Uterus (tissue), 4 donors: ENCODE measurements at places on chromosomes 5 and 9. TPM values are rescaled to one million over a fixed set of nuclear protein-coding genes. Genes with fewer than 3 reads are reported as not detected.

The SURF4 gene
- 134 TPM for total RNA-seq

DNA sequence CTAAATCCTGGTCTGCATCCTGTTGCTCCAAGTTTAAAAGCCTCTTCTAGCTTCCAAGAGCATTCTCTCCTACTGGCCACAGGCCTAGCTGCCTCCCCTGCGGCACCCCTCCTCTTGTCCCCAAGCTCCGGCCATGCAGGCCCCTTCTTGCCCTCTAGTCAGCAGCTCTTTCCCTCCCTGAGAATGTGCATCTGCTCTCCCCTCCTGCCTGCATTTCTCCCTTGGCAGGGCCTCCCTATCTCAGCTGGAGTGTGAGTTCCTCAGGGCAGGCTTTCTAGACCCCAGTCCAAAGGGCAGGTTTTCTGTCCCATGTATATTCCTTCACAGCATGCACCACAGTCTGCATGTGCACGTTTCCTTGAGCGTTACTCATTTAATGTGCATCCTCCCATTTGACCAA, 24.6 kb upstream of the BARX1 start:
- no peaks in the 10 kb centered on the region for H3K4me1 ChIP-seq
- H3K36me3 ChIP-seq: no peaks in the 10 kb centered on the region
- H3K4me3 ChIP-seq: no peak overlapping the region
- H3K27me3 ChIP-seq: no peaks in the 10 kb centered on the region

The FBN2 gene
- total RNA-seq: 4.3 TPM

The GRXCR2 gene
- not detected for total RNA-seq

The WASHC1 gene
- total RNA-seq: 4.7 TPM

GRCh38 chr5:135008556-135008955, 25.5 kb downstream of the PITX1 start:
- no peak for DNase-seq
- no peak overlapping the region for H3K4me3 ChIP-seq
- H3K36me3 ChIP-seq: no peaks in the 10 kb centered on the region
- no peaks in the 10 kb centered on the region for H3K4me1 ChIP-seq

The IRX4 gene
- not detected for total RNA-seq

DNA sequence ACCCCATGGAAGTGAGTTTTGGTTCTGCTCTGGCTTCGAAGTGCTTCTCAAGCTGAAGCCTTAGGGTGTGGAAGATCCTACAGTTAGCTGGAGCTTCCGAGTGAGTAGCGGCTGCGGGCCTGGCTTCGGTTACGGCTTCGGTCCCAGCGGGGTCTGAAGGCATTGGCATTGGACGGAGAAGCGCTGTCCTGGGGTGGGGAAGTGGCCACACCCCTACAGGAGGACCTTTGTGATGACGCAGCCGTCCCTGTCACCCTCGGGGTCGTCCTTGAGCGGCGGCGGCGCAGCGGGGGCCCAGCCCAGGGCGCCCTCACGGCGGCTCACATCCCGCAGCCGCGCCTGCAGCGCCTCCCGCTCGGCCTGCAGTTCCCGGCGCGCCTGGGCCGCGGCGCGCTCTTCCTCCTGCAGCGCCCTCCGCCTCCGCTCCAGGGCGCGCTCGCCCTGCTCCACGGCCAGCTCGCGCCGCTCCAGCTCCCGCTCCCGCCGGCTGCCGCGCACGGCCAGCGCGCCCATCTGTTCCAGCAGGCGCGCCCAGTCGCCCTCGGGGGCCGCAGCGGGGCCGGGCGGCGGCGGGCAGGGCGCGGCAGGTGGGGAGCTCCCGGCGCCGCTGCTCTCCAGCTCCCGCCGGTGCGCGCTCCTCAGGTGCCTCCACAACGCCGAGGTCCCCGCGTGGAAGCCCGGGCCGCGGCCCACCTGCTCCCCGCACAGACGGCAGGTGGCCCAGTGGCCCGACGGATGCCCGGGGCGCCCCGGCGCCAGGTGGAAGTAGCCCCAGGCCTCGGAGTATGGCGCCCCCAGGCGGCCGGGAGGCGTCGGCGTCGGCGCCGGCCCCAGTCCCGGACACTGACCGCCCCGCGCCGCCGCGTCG, 9.9 kb downstream of the ZBED3 start:
- peak; percentile 52 for DNase-seq
- peak overlapping the region; percentile 53 for H3K4me3 ChIP-seq

DNA sequence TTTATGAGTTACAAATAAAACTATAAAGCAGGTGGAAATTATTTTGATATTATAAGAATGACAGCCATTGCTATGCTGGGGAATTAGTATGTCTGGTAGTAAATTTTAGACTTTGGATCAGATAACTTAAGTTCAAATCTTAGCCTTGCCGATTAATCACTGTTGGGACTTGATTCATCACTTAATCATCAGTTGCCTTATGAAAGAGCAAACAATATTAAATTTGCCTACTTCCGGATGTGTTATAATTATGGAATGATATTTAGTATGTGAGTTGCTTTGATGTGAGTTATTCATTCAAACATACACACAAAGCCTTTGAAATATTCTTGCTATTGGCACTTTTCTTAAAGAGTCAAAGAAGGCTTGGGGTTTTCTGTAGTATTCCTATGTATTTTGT, 717.7 kb downstream of the BRINP1 start:
- H3K36me3 ChIP-seq: no peaks in the 10 kb centered on the region
- H3K4me1 ChIP-seq: no peaks in the 10 kb centered on the region
- no peaks in the 10 kb centered on the region for H3K27me3 ChIP-seq
- H3K4me3 ChIP-seq: no peak overlapping the region
- DNase-seq: no peak

DNA sequence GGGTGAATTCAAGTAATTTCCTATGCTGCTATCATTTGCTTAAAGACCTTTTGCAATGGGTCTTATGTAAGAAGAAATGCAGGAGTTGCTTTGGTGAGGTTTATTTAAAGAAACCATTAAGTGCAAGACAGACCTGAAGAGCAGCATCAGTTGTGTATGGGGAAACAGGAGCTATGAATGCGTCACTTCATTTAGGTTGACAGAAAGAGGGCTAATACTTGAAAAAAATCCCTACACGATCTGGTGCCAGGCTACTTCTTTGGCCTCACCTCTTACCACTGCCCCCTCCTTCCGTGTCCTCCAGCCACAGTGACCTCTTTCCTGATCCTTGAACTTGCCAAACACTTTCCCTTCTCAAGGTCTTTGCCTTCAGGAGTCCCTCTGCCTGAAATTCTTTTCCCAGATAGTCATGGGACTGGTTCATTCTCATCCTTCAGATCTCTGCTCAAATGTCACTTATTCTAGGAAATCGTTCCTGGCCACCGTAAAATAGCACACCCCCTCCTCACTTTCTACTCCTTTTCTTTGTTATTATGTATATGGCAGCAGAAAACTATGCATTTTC, 1.4 kb upstream of the JAK2 start:
- peaks cover 14% of the 10 kb centered on the region for H3K4me1 ChIP-seq
- DNase-seq: no peak
- peak overlapping the region; percentile 61 for H3K4me3 ChIP-seq

- no peak overlapping the region for H3K4me3 ChIP-seq
- H3K27ac ChIP-seq: no peak overlapping the region
- H3K27me3 ChIP-seq: no peaks in the 10 kb centered on the region
- no peaks in the 10 kb centered on the region for H3K4me1 ChIP-seq
Measured at GRCh38 chr5:161278739-161279660, 267.5 kb downstream of the GABRB2 start.

The HTR1A gene
- total RNA-seq: not detected

The FOXE1 gene
- total RNA-seq: not detected

- H3K27ac ChIP-seq: no peak overlapping the region
- no peak for DNase-seq
- H3K27me3 ChIP-seq: no peaks in the 10 kb centered on the region
- H3K36me3 ChIP-seq: no peaks in the 10 kb centered on the region
- H3K4me3 ChIP-seq: no peak overlapping the region
Measured at GRCh38 chr5:62708481-62709325, 130.1 kb downstream of the LRRC70 start.

DNA sequence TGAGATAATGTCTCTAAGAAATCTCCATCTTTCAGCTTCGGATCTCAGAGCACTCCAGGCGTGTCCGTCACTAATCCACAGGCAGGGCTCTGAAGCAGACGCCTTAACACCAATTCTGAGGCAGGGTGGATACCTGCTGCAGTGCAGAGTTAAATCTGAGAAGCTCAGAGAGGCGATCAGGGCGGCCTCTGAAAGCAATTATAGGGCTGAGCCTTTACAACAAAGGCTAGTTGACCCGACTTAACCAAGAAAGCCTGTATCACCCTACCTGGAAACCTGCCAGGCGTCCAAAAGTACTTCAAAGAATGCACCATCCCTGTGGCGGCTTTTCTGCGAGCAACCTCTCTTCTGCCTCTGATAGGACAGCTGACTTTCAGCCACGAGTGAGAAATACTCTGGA, 134.8 kb upstream of the MSX2 start:
- no peak overlapping the region for H3K4me3 ChIP-seq

DNA sequence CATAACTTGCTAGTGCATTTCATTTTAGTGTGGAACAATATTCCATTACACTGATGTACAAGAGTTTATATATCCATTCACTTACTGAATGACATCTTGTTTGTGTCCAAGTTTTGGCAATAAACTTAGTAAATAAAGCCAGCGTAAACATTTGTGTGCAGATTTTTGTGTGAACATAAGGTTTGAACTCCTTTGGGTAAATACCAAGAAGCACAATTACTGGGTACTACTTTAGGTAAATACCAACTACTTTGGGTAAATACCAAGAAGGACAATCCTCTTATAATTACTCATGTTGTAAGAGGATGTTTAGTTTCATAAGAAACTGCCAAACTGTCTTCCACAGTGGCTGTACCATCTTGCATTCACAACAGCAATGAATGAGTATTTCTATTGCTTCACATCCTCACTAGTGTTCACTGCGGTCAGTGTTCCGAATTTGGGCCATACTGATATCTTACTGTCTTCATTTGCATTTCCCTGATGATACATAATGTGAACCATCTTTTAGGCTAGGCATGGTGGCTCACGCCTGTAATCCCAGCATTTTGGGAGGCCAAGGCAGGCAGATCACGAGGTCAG, 2.3 kb upstream of the SYK start:
- H3K36me3 ChIP-seq: no peaks in the 10 kb centered on the region
- no peak overlapping the region for H3K27ac ChIP-seq
- DNase-seq: no peak
- H3K27me3 ChIP-seq: peaks cover 17% of the 10 kb centered on the region
- H3K4me1 ChIP-seq: no peaks in the 10 kb centered on the region
- H3K4me3 ChIP-seq: no peak overlapping the region

The STPG3 gene
- not detected for total RNA-seq

DNA sequence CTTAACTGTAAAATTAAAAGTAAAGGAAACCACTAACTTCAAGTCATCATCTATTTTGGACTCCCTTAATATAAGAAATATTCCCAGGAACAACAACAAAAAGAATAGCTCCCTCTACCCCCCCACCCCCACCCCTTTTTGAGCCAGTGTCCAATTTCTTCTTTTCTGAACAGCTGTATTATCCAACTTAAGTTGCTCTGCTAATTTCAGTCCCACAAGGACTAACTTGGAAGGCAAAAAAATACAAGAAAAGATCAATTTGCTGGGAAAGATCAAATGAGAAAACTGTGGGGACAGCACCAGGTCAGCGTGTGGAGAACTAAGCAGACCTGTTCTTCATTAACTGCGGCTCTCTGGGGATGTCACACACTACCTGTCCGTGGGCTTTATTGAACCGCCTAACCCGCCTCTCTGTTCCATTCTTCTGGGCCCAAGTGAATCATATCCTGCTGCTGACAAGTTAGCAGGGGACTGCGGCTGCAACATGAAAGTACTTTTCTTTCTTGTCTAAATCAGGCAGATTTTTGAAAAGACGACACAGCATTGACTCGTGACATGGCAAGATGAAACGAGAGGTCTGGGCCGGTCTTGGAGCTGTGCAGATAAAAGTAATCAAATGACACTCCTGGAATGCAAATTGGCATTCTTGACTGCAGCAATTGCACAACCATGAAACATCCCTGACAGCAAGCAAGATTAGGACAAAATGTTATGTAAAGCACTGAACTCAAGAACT, 2.7 kb downstream of the BNC2 start:
- peak overlapping the region; percentile 97 for H3K4me3 ChIP-seq
- H3K4me1 ChIP-seq: no peaks in the 10 kb centered on the region
- DNase-seq: peak; percentile 51
- no peaks in the 10 kb centered on the region for H3K27me3 ChIP-seq
- peak overlapping the region; percentile 99 for H3K27ac ChIP-seq
- no peaks in the 10 kb centered on the region for H3K36me3 ChIP-seq

GRCh38 chr5:65808818-65809217, 86.8 kb downstream of the NLN start:
- no peak for DNase-seq
- H3K27me3 ChIP-seq: no peaks in the 10 kb centered on the region
- H3K27ac ChIP-seq: peak overlapping the region; percentile 35
- H3K4me1 ChIP-seq: no peaks in the 10 kb centered on the region
- no peak overlapping the region for H3K4me3 ChIP-seq

- H3K4me1 ChIP-seq: no peaks in the 10 kb centered on the region
- no peak overlapping the region for H3K4me3 ChIP-seq
- no peak overlapping the region for H3K27ac ChIP-seq
- H3K36me3 ChIP-seq: no peaks in the 10 kb centered on the region
- DNase-seq: no peak
Measured at GRCh38 chr5:130109152-130109551, 204.9 kb downstream of the CHSY3 start.

- no peak for DNase-seq
- H3K4me1 ChIP-seq: no peaks in the 10 kb centered on the region
- H3K27me3 ChIP-seq: no peaks in the 10 kb centered on the region
- H3K36me3 ChIP-seq: no peaks in the 10 kb centered on the region
- no peak overlapping the region for H3K4me3 ChIP-seq
Measured at GRCh38 chr5:110878115-110878514, 139.3 kb downstream of the SLC25A46 start.

- no peaks in the 10 kb centered on the region for H3K36me3 ChIP-seq
- no peaks in the 10 kb centered on the region for H3K4me1 ChIP-seq
- DNase-seq: no peak
- no peaks in the 10 kb centered on the region for H3K27me3 ChIP-seq
Measured at GRCh38 chr5:169811680-169812079, 168.6 kb downstream of the INSYN2B start.

- H3K27ac ChIP-seq: no peak overlapping the region
- no peaks in the 10 kb centered on the region for H3K27me3 ChIP-seq
- H3K36me3 ChIP-seq: no peaks in the 10 kb centered on the region
Measured at GRCh38 chr5:81134066-81134465, 99.1 kb upstream of the CKMT2 start.

- no peaks in the 10 kb centered on the region for H3K27me3 ChIP-seq
- no peaks in the 10 kb centered on the region for H3K36me3 ChIP-seq
Measured at GRCh38 chr9:92680166-92681119, 10.5 kb upstream of the IPPK start.

- H3K36me3 ChIP-seq: no peaks in the 10 kb centered on the region
- H3K27me3 ChIP-seq: no peaks in the 10 kb centered on the region
- peak; percentile 79 for DNase-seq
- H3K4me1 ChIP-seq: peaks cover 4% of the 10 kb centered on the region
- H3K4me3 ChIP-seq: no peak overlapping the region
Measured at GRCh38 chr9:122125158-122125508, 32.0 kb upstream of the TTLL11 start.
